Kidney capillary endothelial cell (primary cell): ENCODE measurements at places on chromosomes 7 and 10.

- peak; percentile 63 for DNase-seq
Measured at GRCh38 chr7:157273208-157274093, 63.4 kb upstream of the DNAJB6 start.

DNA sequence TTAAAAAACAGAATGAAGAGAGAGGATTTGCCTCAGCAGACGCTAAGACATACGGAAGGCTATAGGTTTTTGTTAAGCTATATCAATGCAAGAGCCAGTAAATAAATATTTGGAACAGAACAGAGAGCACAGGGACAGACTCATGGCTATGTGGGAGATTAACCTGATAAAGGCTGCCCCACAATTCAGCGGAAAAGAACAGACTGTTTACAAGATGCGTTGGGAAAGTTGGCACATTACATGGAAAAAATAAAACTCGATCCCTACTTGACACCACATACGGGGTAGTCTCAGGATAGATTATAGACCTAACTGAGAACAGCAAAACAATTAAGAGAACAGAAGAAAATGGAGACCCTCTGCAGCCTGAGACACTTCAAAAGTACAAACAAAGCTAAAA, 10.8 kb downstream of the KCNH2 start:
- no peak for DNase-seq

GRCh38 chr7:79553811-79554555, 100.5 kb upstream of the MAGI2 start:
- no peak for DNase-seq

DNA sequence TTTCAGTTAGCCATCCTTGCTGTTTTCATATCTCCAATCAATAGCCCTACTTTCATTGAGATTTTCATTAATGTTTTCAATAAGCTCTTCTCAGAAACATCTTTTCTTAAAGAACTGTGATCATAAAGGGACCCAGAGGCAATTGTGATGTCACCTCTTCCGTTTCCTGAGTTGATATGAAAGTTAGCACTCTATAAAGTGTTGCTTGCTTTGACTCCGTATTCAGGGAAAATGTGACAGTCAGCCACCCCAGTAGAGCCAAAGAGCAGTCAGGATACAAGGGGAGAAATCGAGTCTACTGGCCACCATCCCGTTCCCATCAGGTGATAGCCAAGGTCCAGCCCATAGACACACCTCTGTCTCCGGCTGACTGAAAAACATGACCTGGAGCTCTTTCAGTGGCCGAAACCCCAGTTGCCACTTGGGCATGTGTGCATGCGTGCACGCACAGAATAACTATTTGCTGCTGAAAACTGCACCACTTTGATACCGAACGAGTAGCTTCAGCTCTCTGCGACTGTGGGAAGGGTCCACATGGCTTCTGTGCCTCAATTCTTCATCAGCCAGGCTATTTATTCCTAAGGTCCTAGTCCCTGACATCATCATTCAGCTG, 291.4 kb downstream of the USP6NL start:
- DNase-seq: no peak

- DNase-seq: no peak
Measured at GRCh38 chr10:11516431-11516746, 95.1 kb downstream of the USP6NL start.

- DNase-seq: no peak
Measured at GRCh38 chr10:3616880-3617279, 168.1 kb downstream of the KLF6 start.

GRCh38 chr10:126373147-126373546, 15.1 kb downstream of the ADAM12 start:
- DNase-seq: no peak

- no peak for DNase-seq
Measured at GRCh38 chr10:125226823-125227222, 66.5 kb upstream of the CTBP2 start.

DNA sequence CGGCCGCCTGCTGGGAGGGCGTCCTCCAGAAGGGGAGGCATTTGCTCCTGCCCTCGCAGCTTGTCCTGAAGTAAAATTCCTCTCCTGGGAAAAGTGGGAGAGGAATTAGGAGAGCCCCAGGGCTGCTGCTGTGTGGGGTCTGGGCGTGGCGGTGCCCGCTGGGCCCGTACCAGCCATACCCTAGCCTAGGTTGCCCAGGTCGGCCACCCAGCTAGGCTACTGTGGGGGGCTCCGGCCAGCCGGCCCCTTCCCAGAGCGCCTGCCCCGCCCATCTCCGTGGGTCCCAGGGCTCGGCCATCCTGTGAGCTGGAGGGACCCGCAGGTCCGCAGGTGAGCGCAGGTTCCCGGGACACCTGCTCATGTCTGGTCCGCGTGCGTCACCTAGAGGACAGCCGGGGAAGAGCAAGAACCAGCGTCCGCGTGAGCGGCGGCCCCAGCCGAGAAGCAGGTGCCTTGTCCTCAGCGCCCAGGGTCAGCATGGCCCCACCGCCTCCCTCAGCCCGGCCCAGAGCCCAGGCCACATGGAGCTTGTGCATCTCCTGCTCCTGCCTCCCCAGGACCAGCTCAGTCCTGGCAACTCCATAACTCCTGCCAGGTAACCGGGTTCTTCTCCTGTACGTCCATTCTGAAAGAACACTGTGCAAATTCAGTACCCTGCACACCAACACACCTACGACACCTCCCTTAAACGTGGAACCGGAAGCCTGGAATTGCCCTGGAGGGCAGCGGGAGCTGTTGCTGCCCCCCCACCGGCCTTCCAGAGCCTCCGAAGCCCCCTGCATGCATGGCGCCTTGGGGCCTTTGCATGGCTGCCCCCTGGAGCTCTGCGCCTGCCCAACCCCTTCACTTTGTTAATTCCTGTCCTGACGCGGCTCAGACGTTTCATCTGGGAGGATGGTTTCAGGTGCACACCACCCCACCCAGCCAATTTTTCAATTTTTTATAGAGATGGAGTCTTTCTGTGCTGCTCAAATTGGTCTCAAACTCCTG, 22.8 kb upstream of the FOXL3 start:
- DNase-seq: no peak

- no peak for DNase-seq
Measured at GRCh38 chr7:1372671-1373379, 86.4 kb downstream of the MICALL2 start.

DNA sequence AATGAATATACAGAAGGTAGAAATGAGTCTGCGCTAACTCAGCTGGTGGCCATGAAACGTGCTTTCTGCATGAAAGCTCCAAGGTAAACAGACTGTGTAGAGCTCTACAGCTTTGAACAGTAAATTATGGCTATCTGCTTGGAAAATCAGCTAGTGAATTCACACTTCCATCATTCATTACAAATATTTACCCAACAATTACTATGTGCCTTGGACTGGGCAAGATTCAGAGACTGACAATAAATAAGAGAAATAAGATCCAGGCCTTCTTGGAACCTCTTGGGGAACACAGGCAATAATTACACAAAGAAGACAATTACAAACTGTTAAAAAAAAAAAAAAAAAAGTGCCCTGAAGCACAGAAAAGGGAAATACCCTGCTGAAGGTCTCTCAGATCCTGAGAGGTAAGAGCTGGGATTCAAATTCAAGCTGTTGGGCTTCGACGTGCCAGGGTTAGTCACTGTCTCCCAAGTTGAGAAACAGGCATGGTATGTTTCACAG, 15.8 kb downstream of the TSPAN12 start:
- DNase-seq: no peak

DNA sequence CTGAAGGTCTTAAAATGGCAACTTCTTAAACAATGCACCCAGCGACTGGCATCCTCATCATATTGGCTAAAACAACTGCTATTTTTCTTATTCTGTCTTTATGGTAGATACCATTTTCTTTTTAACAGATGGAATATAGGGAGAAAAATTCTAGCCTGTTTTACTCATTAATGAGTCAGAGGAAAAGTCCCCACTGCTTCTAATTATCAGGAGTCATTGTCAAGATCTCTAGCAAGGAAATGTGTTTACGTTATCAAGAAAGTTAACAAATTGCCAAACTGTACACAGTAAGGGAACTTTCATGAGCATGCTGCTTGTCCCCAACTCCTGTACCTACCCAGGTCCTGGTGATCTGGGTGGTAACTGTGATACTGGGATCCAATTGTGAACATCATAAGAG, 117.7 kb upstream of the KIAA1217 start:
- no peak for DNase-seq

DNA sequence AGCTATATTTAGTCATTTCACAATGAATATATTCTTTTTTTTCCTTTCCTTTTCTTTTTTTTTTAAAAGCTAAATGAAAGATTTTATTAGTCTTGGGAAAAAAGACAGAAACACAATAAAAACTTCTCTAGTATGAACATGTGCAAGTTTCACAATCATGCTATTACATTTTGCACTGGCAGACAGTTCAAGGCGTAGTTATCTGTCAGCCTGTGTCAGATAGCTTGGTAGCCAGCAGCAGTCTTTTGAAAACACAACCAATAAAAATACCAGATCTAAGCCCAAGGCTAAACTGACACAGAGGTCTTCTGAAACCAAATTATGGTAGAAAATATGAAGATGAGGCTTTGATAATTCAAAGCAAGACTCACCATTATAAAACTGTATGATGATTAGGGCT, 205.8 kb upstream of the TEX47 start:
- no peak for DNase-seq

- DNase-seq: no peak
Measured at GRCh38 chr10:96708456-96708855, 11.9 kb downstream of the PIK3AP1 start.

DNA sequence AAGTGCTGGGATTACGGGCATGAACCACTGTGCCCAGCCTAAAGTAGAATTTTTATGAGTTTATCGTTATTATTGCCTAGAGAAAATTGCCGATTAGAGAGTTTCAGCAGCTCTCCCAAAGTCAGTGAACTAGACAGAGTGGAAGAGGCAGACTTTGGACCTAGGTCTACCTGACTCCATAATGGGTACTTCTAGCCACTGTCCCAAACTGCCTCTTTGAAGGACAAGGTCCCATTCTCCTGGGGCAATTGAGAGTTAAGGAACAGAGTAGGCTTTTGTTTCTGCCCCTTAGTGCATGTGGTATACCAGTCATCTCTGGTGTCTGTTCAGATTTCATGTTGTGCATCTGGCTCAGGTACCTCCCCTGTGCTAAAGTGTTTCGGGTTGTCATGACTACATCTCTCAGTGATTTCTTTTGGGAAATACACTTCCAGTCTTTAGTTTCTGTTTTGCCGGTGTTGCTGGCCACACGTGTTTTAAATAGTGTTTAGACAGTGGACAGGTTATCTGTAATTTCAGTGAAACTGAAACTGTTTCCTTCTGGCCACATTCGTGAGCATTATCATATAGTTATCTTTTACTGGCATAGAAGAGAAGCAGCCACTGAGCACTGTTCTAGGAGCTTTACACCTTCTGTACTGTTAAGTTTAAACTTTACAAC, 4.7 kb downstream of the TMEM236 start:
- no peak for DNase-seq

GRCh38 chr10:7403620-7404019, 7.2 kb downstream of the SFMBT2 start:
- no peak for DNase-seq

DNA sequence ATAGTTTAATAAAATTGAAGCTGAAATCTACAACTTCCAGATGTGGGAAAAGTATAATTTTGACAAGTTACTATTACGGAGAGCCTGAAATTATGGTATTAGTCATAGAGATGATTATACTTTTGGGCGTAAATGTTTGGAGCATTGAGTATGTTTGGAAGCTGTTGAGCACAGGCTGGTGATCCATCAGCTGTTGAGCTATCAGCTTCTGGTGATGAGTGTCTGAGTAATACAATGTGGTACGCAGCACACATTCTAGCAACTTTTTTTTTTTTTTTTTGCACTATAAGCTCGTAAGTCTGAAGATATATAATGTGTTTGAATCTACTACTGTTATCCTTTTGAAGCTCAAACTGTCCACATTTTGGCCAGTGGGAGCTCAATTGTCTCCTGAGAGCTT, 123.4 kb downstream of the ATE1 start:
- DNase-seq: no peak

GRCh38 chr7:96236198-96237039, 85.5 kb downstream of the SLC25A13 start:
- peak; percentile 74 for DNase-seq

DNA sequence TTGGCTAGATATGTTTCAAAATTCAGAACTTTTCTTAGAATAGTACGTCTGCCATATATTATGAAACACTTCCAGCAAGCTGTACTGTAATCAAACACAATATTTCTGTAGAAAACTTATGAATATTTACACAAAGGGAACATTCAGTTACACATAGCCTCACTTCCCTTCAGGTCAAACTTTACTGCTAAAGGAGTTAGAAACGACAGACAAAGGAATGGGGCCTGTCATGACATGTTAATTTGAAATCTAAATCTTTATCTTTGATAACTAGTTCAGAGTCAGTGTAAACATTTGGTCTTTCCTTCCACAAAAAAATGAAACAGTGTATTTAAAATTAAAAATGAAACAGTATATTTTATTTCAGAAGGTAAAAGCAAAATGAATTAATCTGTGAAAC, 1.0 kb upstream of the CROT start:
- DNase-seq: peak; percentile 16

- DNase-seq: no peak
Measured at GRCh38 chr10:80670774-80671173, 133.1 kb downstream of the SH2D4B start.

DNA sequence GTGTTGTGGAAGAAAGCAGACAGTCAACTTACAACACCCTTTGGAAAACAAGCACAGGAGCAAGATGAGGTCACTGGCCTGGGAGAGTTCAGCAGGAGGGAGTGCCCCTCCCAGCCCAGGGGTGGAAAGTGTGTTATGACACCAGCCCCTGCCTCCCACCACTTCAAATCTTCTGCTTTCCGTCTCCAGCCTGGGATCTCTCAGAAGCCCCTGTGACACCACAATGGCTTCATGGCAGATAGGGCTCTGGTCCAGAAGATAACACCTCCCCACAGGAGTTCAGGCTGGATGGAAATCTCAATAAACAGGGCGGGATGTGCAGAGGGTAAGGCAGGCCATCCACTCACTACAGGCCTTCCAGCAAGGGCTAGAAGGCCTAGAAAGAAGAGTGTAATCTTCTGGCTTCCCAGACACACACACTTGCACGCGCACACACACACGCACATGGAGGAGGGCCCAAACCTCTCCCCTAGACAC, 48.7 kb upstream of the ZMIZ1 start:
- DNase-seq: no peak

- DNase-seq: no peak
Measured at GRCh38 chr7:44987996-44988395, 9.2 kb upstream of the MYO1G start.

DNA sequence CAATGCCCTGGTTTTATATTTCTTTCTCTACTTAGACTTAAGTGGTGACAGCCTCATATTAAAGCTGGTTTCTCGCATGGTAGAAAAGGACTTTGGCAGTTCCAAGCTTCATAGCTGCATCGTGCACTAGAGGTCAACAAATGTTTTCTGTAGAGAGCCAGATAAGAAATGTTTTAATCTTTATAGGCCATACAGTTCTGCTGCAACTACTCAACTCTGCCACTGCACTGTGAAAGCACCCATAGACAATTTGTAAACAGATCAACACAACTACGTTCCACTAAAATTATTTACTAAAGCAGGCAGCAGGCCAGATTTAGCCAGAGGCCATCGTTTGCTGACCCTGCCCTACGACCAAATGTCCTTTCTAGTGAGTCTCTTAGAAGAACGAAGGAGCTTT, 36.7 kb downstream of the CSGALNACT2 start:
- DNase-seq: no peak

GRCh38 chr7:5223646-5224340, 33.8 kb downstream of the WIPI2 start:
- DNase-seq: no peak

- no peak for DNase-seq
Measured at GRCh38 chr10:97384641-97385040, 16.5 kb downstream of the RRP12 start.

GRCh38 chr10:983401-983800, 4.8 kb upstream of the GTPBP4 start:
- DNase-seq: no peak
